Mesothelial cell of epicardium (in vitro differentiated cells): ENCODE measurements at places on chromosomes 7 and 10. TPM values are rescaled to one million over a fixed set of nuclear protein-coding genes. Genes with fewer than 3 reads are reported as not detected.

DNA sequence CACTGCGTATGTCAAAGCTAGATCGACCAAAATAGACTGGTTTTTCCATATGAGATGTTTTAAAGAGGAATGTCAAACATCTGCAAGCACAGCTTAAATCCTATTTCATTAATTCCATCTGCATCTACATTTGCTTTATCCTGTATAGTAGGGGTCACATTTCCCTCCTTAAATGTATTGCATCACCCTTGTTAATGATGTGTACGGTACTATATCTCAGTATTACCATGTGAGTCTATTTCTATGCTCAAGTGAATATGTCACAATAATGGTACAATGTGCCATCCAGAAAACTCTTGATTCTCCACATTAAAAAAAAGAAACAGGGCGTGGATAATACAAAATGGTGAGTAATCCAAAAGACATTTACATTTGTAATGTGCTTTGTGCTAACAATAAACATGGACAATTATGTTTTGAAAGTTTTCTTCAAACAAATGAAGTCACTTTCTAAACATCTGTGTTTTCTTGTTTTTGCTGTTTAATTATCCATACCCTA is 56.6 kb downstream of the TWIST1 start:
- H3K36me3 ChIP-seq: peaks cover 2% of the 10 kb centered on the region
- H3K4me1 ChIP-seq: no peaks in the 10 kb centered on the region
- DNase-seq: no peak
- no peaks in the 10 kb centered on the region for H3K27me3 ChIP-seq
- no peak overlapping the region for H3K27ac ChIP-seq

Gene ZNHIT1
- 52.8 to 57.7 TPM (median 54.9 TPM) in 3 replicates for total RNA-seq

DNA sequence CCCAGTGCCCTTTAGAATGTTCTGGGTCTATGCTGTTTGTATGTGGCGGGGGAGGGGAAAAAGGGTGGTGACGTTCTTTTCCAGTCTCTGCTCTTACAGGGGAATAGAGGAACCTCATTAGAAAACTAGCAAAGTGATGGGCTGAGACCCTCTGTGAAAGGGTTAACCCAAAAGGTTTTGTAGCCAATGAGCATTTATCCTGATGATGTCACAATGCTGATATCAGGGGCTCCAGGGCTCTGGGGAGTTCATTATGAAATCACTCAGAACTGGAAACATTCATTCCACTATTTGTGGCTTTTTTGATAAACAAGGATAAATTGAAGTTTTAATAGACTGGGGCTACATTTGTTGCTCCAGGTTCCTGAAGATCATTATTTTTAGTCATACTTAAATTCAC is 71.7 kb downstream of the ARID5B start:
- H3K36me3 ChIP-seq: peaks cover 7% of the 10 kb centered on the region
- DNase-seq: no peak
- H3K4me3 ChIP-seq: no peak overlapping the region
- peaks cover 77% of the 10 kb centered on the region for H3K4me1 ChIP-seq
- H3K27me3 ChIP-seq: no peaks in the 10 kb centered on the region

DNA sequence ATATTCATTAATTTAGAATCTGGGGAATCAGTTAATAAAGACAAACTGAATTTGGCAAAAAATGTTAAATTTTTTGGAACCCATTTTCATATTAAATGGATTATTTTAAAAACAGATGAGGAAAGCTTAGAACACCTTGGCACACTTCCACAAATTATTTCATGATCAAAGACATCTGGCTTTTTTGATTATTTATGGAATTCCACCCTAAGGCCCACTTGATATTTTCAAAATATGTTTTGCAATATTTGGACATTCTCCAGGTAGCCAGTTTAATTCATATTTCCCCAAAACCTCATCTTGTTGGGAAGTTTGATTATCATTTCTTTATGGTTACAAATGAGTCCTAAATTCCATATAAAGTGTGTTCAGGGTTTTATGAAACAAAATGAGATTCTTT is 129.9 kb downstream of the DOCK4 start:
- H3K27ac ChIP-seq: no peak overlapping the region
- H3K4me1 ChIP-seq: peaks cover 29% of the 10 kb centered on the region
- DNase-seq: no peak
- no peak overlapping the region for H3K4me3 ChIP-seq
- peaks cover 12% of the 10 kb centered on the region for H3K36me3 ChIP-seq

DNA sequence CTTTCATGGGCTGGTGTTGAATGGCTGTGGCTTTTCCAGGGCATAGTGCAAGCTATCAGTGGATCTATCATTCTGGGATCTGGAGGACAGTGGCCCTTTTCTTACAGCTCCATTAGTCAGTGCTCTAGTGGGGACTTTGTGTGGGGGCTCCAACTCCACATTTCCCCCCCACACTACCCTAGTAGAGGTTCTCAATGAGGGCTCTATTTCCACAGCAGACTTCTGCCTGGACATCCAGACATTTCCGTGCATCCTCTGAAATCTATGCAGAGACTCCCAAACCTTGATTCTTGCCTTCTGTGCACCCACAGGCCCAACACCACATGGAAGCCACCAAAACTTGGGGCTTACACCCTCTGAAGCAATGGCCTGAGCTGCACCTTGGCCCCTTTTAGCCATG is 208.3 kb upstream of the MKLN1 start:
- DNase-seq: no peak
- H3K27me3 ChIP-seq: peaks cover 13% of the 10 kb centered on the region
- no peak overlapping the region for H3K4me3 ChIP-seq
- H3K4me1 ChIP-seq: no peaks in the 10 kb centered on the region
- no peak overlapping the region for H3K27ac ChIP-seq
- H3K36me3 ChIP-seq: no peaks in the 10 kb centered on the region

GRCh38 chr7:45702751-45703150 is 128.6 kb downstream of the ADCY1 start:
- H3K27ac ChIP-seq: no peak overlapping the region
- no peak overlapping the region for H3K4me3 ChIP-seq
- H3K36me3 ChIP-seq: no peaks in the 10 kb centered on the region
- no peak for DNase-seq

- peaks cover 36% of the 10 kb centered on the region for H3K36me3 ChIP-seq
- no peaks in the 10 kb centered on the region for H3K27me3 ChIP-seq
- no peak overlapping the region for H3K27ac ChIP-seq
- H3K4me1 ChIP-seq: peaks cover 13% of the 10 kb centered on the region
- DNase-seq: no peak
- H3K4me3 ChIP-seq: no peak overlapping the region
Measured at GRCh38 chr10:129491123-129491734, 24.2 kb downstream of the MGMT start.
